Colonic mucosa (tissue), 4 donors: ENCODE measurements at places on chromosomes 2 and 18. TPM values are rescaled to one million over a fixed set of nuclear protein-coding genes. Genes with fewer than 3 reads are reported as not detected.

Gene ACTR1B
- 82.9 TPM for total RNA-seq

Gene TUBA4B
- not detected for total RNA-seq

Gene TTLL4
- total RNA-seq: 36.7 TPM

Gene DSC3
- total RNA-seq: 0.37 TPM

DNA sequence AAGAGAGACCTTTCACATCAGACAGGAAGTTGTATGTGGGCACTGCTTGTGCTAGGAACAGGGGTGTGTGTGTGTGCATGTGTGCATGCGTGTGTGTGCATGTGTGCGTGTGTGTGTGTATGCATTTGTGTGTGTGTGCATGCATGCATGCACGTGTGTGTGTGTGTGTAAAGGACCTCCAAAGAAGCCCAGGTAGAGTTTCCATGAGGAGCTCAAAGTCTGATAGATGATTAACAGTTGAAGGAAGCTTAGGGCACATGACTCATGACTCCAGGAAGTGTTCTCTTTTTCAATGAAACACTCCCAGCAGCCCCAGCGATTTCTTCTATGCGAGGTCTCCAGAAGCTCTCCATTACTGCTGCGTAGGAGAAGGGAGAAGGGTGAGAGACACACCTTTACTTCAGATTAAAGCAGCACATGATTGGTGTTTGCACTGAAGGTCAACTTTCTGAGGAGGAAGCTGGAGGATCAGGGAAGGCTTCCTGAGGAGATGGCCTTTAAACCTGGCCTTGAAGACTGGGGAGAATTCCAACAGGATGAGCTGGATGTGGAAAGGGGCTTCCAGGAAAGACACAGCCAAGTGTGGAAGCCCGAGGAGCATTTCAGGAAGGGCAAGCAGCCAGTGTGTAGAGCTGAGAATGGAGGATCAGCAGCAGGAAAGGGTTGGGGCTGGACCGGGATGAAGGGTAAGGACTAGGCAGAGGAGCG is 77.7 kb downstream of the SMAD4 start:
- no peak for DNase-seq

- no peak for DNase-seq
These were observed 157.1 kb downstream of the GALNT14 start for GRCh38 chr2:30981096-30981495.

DNA sequence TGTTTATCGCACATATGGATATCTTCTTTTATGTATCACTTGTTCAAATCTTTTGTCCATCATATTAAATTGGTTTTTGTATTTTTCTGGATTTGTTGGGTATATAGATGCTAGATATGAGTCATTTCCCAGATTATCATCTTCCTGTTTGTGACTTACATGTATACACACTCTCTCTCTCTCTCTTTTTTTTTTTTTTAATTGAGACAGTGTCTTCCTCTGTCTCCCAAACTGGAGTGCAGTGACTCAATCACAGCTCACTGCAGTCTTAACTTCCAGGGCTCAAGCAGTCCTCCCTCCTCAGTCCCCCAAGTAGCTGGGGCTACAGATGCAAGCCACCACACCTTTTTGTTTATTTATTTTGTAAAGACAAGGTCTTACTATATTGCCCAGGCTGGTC is 43.8 kb downstream of the XIRP2 start:
- no peak for DNase-seq

DNA sequence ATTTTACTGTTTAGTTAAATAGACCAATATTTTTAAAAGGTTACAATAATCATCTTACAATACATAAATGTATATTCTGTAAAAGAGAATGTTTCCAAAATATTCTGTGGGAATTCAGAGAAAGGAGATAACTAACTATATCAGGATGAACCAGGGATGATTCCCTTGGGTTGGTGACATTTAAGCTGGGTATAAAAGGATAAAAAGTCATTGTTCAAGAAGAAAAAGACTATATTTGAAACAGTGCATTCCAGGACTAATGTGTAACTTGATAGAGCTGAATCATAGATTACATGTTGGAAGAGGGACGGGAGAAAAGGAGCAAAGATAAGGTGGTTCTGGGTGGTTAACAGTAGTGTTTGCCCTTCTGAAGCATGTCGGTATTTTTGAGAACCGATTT is 10.1 kb downstream of the RASGRP3 start:
- DNase-seq: no peak
